ENCODE measurements at places on chromosomes 4 and X.

- no peak for DNase-seq
Measured at GRCh38 chrX:19725641-19726040, 161.8 kb downstream of the SH3KBP1 start.

GRCh38 chr4:112766422-112766821 lies 129.5 kb downstream of the LARP7 start:
- DNase-seq: no peak

DNA sequence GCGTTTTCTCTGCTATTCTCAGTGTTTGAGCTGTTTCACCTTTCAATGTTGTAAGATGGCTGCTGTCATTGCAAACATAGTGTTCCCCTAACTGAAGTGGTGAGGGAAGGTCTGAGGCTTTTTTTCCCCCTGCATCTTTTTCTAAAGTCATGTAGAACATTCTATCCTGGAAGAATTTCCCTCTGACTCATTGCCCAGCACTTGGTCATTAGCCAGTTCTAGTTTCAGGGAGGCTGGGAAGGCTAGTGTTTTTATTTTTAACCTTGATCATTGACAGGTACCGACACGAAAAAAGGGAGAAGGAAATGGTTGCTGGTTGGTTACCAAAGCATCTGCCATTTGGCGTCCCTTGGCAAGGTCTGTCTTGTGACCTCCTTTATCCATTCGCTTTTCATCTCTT lies 6.6 kb downstream of the LANCL3 start:
- DNase-seq: no peak

DNA sequence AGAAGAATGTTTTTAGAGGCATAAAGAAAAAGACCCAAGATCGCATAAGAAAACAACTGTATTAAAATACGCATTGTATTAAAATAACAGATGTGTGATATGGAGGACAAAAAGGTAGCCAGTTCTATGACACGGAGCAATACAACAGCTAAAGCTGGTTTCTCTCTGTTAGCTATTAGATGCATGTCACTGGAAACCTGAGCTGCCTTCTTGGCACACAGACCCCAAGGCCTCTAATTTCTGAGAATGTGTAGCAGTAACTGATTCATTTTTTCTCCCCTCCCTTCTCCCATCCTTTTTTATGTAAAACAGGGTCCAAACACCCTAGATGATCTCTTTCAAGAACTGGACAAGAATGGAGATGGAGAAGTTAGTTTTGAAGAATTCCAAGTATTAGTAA lies 4.1 kb downstream of the S100G start:
- no peak for DNase-seq

DNA sequence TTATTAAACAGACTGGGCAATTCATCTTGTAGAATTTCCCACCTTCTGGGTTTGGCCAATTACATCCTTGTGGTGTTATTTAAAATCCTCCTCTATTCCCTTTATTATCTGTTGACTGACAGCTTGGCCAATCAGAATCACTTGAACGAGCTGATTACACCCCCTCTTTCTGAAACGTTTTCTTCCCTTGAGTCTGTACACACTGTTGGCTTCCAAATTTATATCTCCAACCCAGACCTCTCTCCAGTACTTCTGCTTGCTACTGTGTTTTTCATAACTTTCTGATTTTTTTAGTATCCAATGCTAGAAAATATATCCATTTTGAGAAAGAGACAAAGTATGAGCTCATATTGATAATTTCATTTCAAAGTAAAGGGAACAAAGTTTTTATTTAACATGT lies 14.8 kb downstream of the CD38 start:
- no peak for DNase-seq

DNA sequence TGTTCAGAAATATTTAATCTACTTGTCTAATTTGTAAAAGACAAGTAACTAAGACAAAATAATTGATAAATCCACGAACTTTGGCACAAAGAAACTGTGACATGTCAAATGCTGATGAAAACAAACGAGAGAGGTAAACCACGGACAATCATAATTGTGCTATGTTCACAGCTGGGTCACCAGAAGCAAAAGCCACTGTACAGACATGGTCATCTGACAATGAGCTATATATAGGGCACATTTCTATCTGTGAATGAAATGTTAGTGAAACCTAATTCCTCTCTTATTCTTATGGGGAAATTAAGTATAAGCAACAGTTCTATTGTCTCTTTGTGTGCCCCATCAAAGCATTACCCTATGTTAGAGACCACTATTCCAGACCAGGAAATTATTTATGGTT lies 444.0 kb upstream of the TRAM1L1 start:
- no peak for DNase-seq

DNA sequence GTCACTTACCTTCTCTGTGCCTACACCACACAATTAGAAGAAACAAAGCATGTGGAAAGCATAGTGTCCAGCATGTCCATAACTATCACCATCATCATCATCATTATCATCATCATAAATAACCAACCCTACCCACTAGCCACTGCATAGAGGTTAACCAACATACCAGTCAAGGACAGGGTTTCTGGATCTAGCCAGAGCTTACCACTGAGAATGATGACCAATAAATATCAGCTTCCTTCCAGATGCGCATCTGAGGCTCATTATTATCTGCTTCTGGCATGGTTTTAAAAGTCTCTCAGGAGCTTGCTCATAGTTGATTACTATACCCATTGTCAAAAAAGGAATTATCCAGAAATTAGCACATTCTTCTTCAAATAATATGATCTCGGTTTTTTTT lies 25.5 kb upstream of the MYOZ2 start:
- DNase-seq: no peak

GRCh38 chr4:173698557-173699262 lies 168.7 kb upstream of the HAND2 start:
- DNase-seq: no peak

- DNase-seq: no peak
Measured at GRCh38 chr4:107718351-107718965, 1.6 kb downstream of the PAPSS1 start.

DNA sequence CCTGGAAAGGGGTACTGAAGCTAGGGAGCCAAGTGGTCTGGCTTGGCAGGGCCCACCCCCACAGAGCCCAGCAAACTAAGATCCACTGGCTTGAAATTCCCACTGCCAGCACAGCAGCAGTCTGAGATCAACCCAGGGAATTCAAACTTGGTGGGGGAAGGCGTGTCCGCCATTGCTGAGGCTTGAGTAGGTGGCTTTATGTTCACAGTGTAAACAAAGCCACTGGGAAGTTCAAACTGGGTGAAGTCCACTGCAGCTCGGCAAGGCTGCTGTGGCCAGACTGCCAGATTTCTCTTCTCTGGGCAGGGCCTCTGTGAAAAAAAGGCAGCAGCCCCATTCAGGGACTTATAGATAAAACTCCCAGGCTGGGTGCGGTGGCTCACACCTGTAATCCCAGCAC lies 58.9 kb downstream of the TFDP3 start:
- DNase-seq: no peak

- no peak for DNase-seq
Measured at GRCh38 chr4:183905081-183905592, at the start of gene STOX2. STOX2 (plus strand) TSS chr4:183905307; CDS start chr4:183906791, 1,484 bp downstream.

DNA sequence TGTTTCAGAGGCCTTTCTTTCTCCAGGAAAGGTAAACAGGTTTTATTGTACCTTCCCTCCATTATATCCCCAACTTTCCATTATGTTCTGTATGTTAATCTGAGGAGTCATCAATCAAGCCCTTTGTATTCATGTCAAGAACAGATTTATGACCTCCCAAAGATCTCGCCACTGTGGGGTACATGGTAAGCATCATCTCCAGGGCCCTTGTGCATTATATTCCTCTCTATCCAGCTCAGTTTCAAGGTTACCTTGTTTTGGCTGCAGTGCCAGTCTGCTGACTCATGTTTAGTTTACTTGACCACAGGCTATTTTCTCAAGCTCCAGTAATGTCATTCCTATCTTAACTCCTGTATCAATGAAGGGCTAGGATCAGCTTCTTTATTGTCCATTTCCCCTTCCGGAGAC lies 125.1 kb upstream of the FRMPD4 start:
- DNase-seq: no peak

- DNase-seq: no peak
Measured at GRCh38 chr4:123379392-123379791, 17.2 kb upstream of the SPRY1 start.

DNA sequence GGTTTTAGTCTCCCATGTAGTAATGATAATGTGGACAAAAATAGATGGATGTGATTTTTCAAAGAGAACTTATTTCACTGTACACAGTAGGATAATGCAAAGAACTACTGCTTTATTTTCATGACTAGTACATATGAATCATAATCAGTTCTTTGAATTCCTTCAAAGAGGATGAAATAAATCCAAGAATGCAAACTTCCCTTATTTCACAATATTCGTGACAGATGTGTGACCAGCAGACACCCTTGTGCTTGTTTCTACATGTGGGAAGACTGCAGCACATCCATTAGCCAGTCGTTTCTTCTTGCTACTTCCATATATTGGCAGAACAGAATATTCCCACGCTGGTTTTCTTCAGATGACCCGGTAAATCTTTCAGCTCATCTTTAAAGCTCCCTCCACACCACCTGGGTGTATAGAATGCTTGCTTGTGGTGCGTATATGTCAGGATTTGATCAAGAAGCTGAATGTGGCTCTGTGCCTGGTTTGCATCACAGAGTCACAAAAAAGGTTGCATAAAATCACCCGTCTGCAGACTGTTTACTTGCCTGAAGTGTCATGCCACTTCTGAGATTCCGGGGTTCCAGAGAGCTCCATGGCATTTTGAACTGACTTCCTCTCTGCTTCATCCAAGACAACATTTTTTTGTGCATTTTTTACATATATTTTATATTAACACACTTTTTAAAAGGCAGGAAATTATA lies 47.7 kb upstream of the FAT4 start:
- DNase-seq: no peak

GRCh38 chr4:145784036-145784435 lies 104.1 kb downstream of the C4orf51 start:
- no peak for DNase-seq

- no peak for DNase-seq
Measured at GRCh38 chr4:40608628-40609027, 21.0 kb downstream of the RBM47 start.

GRCh38 chr4:36854554-36854953 lies 390.0 kb upstream of the NWD2 start:
- DNase-seq: no peak

GRCh38 chrX:13215729-13216128 lies 104.1 kb downstream of the ATXN3L start:
- no peak for DNase-seq

DNA sequence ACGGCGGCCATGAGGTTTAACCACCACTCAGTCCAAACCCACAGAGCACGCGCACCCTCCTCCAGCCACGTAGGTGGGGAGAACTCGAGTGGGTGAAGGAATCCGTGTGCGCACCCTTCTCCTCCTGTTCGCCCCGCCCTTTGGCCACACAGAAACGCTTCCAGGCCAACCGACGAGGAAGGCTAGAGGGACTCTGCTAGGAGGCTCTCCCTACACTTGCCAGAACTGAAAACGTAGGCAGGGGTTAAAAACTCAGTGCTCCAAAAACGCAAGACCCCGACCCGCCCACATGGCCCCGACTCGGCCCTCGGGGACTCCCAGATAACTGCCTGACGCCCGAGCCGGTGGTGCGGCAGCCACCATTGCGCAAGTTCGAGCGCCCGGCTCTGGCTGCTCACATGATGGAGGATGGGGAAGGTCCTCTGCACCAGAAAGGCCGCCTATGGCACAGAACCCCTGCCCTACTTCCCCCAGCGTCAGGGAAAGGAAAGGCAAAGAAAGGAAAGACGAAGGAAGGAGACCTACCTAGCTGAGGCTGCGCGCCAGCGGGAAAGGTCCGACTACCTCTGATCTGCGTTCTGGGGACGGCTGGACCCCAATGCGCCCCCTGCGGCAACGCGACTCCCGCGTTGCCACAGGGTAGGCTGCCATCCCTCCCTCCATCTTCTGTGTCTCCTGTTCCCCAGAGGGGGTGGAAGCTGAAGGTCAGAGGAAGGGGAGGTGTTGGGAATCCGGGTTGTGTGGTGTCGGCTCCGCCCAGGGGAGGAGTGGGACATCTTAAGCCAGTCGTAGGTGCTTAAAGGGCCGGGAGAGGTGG lies 201.9 kb upstream of the AGTR2 start:
- DNase-seq: no peak

GRCh38 chr4:21507439-21507838 lies 441.1 kb downstream of the KCNIP4 start:
- DNase-seq: no peak

GRCh38 chrX:106612393-106612763 lies 600 bp downstream of the RADX start:
- DNase-seq: no peak

DNA sequence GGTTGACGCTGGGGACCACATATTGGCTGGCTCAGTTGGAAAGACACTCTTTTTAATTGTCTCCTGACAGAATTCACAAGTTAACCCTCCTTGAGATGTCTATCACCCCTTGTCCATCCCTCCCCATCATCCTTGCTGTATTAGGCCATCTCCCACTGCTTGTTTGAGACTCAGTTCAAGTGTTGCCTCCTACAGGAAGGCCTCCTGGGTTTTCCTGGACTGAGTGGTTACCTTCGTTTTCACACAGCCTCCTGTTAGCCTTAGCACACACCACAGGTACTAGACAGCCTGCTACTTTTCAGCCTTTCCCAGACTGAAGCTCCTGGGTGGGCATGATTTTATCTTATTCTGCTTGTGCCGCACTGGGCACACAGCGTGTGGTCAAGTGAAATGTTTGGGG lies 145.3 kb upstream of the STX18 start:
- DNase-seq: no peak

DNA sequence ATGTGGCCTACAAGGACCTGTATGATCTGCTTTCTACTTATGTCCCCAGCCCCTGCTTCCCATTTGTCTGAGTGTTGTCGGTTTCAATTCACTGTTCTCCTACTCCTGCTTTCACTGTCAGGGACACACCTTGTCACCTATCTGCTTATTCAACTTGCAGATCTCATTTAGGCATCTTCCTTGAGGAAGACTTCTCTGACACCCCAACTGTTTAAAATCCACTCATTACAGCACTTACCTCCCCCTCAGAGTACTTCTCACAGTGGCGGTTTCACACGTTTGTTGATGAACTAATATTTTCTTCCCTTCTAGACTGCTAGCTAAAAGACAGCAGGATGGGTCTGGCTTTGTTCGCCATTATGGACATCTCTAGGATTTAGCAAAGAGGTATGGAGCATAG lies 279.9 kb upstream of the TET2 start:
- DNase-seq: no peak

DNA sequence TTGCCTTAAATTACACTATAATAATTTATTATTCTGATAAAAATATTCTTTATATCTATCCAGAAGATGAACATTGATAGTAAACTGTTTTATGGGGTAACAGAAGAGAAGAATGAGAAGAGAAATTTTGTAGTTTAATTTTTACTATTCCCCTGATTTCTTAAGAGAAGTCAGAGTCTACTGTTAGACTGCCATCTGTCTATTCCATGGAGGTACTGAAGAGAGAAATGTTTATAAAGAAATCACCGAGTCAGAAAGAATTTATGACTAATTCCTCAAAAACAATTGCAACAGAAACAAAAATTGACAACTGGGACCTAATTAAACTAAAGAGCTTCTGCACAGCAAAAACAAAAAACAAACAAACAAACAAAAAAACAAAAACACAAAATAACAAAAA lies 149.9 kb downstream of the FGF16 start:
- no peak for DNase-seq
